ENCODE measurements at places on chromosomes 6 and 20. TPM values are rescaled to one million over a fixed set of nuclear protein-coding genes. Genes with fewer than 3 reads are reported as not detected.

- peak within 1 kb of the TSS; percentile 92 for H3K4me3 ChIP-seq
- peaks cover 29% of the 10 kb centered on the region for H3K36me3 ChIP-seq
- peaks cover 11% of the 10 kb centered on the region for H3K4me1 ChIP-seq
- H3K27me3 ChIP-seq = no peaks in the 10 kb centered on the region
- peak; percentile 92 for DNase-seq
- peak within 1 kb of the TSS; percentile 92 for H3K27ac ChIP-seq
These were observed at the start of gene IER3 for GRCh38 chr6:30744054-30744805. Gene IER3 (minus strand): TSS chr6:30744547. CDS start chr6:30744518, 29 bp downstream.

DNA sequence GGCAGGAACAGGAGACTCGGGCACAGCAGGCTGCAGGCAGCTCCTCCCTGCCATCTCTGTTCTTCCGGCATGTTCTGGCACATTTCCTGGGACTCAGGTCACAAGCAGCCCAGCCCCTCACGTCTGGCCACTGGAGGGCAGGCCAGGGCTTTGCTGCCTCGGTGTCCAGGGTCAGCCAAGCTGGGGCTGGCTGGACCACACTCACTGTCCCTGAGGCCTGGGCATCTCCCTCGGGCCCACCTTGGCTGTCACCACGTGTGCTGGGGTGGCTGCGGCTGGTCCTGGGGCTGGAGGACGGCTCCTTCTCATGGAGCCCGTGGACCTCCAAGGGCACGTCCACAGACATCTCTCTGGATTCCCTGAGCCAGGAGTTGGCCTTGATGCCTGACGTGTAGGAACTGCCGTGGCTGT is 18.5 kb downstream of the FRMD1 start:
- no peak overlapping the region for H3K4me3 ChIP-seq
- peak; percentile 72 for DNase-seq
- H3K27ac ChIP-seq = no peak overlapping the region
- no peaks in the 10 kb centered on the region for H3K36me3 ChIP-seq
- H3K4me1 ChIP-seq = peaks cover 25% of the 10 kb centered on the region

DNA sequence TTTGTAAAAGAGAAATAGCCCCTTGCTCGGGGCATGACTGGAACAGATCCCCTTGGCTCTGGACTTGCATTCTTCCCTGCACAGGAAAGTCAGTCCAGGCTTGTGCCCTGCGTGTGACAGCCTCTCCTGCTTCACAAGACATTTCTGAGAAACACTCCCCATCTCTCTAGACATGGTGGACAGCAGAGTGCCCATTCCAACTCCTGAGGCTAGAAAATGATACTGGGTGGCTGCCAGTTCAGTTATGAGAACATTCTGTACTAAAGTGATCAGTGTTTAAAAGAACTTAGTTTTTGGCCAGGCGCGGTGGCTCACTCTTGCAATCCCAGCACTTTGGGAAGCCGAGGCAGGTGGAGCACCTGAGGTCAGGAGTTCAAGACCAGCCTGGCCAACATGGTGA is 41.3 kb downstream of the TGM3 start:
- no peaks in the 10 kb centered on the region for H3K36me3 ChIP-seq
- no peak overlapping the region for H3K27ac ChIP-seq
- DNase-seq = no peak
- H3K4me3 ChIP-seq = no peak overlapping the region
- no peaks in the 10 kb centered on the region for H3K4me1 ChIP-seq

GRCh38 chr6:7241160-7241559 is 71.8 kb downstream of the SSR1 start:
- H3K36me3 ChIP-seq = no peaks in the 10 kb centered on the region
- DNase-seq = no peak
- H3K4me3 ChIP-seq = no peak overlapping the region
- H3K4me1 ChIP-seq = peaks cover 10% of the 10 kb centered on the region
- no peaks in the 10 kb centered on the region for H3K27me3 ChIP-seq
- no peak overlapping the region for H3K27ac ChIP-seq

- H3K4me1 ChIP-seq = no peaks in the 10 kb centered on the region
- H3K27me3 ChIP-seq = peaks cover 36% of the 10 kb centered on the region
- H3K36me3 ChIP-seq = no peaks in the 10 kb centered on the region
- H3K27ac ChIP-seq = no peak overlapping the region
- no peak for DNase-seq
- no peak overlapping the region for H3K4me3 ChIP-seq
These were observed 262.7 kb upstream of the FOXQ1 start for GRCh38 chr6:1049170-1049569.

DNA sequence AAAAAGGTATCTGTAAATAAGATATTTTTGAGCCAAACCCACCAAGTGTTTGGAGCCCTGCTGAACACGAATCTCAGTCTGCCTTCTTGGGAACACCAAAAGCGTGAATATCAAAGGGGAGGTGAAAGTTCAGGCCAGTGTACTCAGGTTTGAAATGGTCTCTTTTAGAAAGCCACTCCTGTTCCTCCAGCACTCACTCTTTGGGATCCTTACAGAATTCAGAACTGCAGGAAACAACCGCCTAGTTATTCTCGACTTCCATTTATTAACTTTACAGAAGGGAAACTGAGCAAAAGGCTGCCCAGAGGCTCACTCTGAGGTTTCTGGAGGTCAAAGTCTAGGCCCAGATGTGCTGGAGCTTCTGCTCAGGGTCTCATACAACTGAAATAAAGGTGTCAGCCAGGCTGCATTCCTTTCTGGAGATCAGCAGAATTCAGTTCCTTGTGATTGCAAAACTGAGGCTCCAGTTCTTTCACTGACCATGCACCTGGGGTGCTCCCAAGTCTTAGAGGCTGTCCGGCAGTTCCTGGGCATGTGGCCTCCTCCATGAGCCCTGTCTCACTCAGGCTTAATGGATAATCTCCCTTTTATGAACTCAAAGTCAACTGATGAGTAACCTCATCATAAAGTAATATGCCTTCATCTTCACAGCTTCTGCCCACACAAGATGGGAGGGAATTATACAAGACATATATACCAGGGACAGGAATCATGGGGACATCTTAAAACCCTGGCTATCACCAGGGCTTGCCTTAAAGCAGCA is 65.5 kb upstream of the TNFAIP3 start:
- H3K36me3 ChIP-seq = no peaks in the 10 kb centered on the region
- H3K4me3 ChIP-seq = no peak overlapping the region
- H3K27ac ChIP-seq = no peak overlapping the region
- DNase-seq = no peak
- no peaks in the 10 kb centered on the region for H3K27me3 ChIP-seq

DNA sequence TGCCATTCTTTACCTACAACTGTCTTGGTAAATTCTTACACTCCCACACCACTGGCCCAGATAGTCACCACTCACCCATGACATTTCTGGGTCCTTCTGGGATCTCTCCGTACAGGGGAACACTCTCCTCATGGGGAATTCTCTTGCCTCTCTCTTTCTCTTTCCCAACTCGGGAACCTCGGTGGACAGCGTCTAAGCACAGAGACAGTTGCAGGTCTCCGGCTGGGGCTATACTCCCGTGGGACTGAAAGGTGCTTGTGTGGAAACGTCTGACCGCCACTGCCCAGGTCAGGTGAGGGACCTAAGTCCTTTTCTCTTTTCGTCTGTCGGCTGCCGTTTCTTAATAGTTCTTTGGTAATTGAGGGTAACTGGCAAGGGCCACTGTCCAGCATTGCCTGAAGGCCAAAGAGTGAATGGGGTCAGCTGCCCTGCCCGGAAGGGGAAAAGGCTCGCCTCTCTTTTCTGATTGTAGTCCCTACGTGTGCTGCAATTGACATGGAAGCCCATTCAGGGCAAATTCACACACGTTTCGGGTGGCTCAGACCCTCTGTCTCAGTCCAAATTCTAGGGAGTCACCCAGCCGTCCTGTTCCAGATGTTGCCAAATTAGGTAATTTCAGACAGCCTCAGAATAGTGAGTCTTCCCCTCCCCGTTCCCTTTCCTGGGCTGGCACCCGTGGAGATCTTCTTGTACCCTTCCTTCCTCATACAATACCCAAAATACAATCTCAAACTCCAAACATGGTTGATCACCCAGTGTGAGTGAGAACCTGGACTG is 31.2 kb upstream of the RIPK1 start:
- no peak for DNase-seq
- no peaks in the 10 kb centered on the region for H3K4me1 ChIP-seq
- H3K4me3 ChIP-seq = no peak overlapping the region
- H3K36me3 ChIP-seq = no peaks in the 10 kb centered on the region
- H3K27me3 ChIP-seq = no peaks in the 10 kb centered on the region

- no peaks in the 10 kb centered on the region for H3K4me1 ChIP-seq
- peaks cover 14% of the 10 kb centered on the region for H3K36me3 ChIP-seq
- no peak overlapping the region for H3K4me3 ChIP-seq
These were observed 17.5 kb downstream of the ZNF391 start for GRCh38 chr6:27406085-27406484.

DNA sequence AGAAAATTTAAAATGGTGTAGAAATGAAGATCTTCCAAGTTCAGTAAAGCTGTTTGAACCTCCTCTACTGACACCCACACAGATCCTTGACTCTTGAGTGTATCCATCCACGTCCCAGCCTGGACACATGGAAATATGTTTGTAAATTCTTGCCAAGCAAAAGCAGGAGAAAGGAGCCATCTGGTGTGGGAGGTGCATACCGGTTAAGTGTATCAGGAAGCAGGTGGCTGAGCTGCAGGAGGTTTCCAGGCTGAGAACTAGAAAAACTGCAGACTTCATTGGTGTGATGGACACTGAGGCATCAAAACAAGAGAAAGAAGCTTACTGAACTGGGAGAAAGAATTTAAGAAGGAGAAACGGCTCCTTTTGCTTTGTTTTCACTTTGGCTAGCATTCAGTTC is 229.9 kb upstream of the GRIK2 start:
- H3K36me3 ChIP-seq = no peaks in the 10 kb centered on the region
- no peak overlapping the region for H3K4me3 ChIP-seq
- no peaks in the 10 kb centered on the region for H3K4me1 ChIP-seq
- no peaks in the 10 kb centered on the region for H3K27me3 ChIP-seq
- H3K27ac ChIP-seq = no peak overlapping the region

DNA sequence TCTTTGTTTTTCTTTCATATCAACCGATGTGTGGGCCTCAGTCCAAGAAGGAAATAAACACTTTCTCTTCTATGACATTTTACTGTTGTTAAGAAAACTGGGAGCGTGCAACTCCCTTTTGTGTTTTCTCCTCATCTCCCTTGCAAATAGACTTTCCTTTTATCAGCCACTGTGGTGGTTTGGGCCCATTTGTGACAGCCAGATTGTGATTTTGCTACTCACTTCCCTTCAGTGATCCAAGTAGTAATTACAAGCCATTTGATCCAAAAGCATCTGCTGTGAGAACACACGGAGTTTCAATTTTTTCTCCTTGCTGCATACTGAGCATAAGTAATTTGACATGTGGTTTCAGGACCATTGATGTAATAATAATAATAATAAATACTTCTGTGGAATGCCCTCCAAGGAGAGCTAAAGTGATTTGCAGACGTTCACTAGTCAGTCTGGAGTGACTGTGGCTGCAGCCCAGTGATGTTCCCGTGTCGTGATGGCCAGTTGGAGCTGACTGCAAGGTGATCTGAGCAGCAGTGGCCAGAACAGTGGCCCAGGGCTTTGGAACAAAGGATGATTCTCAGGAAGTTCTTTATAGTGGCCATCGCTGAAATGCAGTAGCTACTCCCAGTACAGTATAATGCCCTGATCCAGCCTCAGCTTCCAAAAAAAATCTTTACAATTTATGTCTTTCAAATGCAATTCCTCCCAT is 91.9 kb upstream of the CLDN20 start:
- no peaks in the 10 kb centered on the region for H3K36me3 ChIP-seq
- DNase-seq = no peak
- peaks cover 24% of the 10 kb centered on the region for H3K4me1 ChIP-seq
- no peaks in the 10 kb centered on the region for H3K27me3 ChIP-seq

DNA sequence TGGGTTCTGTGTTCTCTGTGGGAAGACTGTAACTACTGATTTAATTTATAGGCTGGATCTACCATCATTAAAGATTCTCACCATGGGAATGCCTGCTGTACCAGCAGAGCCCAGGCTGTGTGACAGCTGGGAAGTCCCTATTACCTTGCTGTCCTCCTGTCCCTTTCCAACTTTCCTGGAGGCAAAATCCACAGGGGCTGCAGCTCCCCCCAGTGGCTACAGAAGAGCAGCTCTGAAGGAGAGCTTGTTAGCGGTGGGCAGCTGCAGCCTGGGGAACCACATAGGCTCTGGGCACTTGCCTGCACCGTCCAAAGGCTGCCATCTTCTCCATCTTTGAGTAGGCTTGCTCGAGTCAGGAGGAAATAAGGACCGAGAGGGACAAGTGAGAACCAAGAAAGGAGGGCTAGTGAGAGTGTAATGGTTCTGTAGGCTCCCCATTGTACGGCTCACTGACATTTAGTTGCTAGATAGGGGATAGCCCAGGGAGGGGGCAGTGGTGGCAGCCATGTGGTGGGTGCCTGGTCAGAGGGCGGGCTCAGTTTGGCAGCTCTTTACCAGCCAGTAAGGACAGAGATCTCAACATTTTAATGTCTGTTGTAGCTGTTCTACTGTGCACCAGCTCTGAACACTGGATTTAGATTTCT is 155.1 kb upstream of the MLIP start:
- H3K4me1 ChIP-seq = no peaks in the 10 kb centered on the region
- H3K27me3 ChIP-seq = no peaks in the 10 kb centered on the region
- no peak overlapping the region for H3K27ac ChIP-seq
- no peaks in the 10 kb centered on the region for H3K36me3 ChIP-seq
- peak; percentile 68 for DNase-seq
- H3K4me3 ChIP-seq = no peak overlapping the region

DNA sequence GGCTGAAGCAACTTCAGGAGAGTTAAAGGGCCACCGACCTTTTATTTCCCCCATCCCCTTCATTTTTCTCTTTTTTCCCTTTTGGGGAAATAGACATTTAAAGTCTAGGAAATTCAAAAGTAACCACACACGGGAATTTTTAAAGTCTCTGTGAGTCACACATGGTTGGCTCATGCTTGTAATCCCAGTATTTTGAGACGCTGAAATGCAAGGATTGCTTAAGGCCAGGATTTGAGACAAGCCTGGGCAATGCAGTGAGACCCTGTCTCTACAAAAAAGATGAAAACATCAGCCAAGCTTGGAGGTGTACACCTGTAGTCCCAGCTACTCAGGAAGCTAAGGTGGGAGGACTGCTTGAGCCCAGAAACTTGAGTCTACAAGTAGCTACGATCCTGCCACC is 34.2 kb downstream of the KATNA1 start:
- DNase-seq = no peak
- peaks cover 4% of the 10 kb centered on the region for H3K36me3 ChIP-seq
- H3K27me3 ChIP-seq = no peaks in the 10 kb centered on the region
- H3K4me1 ChIP-seq = no peaks in the 10 kb centered on the region
- no peak overlapping the region for H3K4me3 ChIP-seq

- H3K36me3 ChIP-seq = no peaks in the 10 kb centered on the region
- H3K4me1 ChIP-seq = no peaks in the 10 kb centered on the region
- H3K27me3 ChIP-seq = no peaks in the 10 kb centered on the region
- DNase-seq = no peak
These were observed 97.3 kb upstream of the STXBP5 start for GRCh38 chr6:147106759-147107401.

Gene GLP1R
- total RNA-seq = 1.9 TPM

Gene ATP5F1E
- total RNA-seq = 118 TPM

Gene SAMD3
- 0.69 TPM for total RNA-seq

Gene ELOVL2
- 1.3 TPM for total RNA-seq

All from heart right ventricle (tissue), 16 donors.